ENCODE measurements at places on chromosomes 2 and 18.
A peak's percentile ranks its signal among the peaks of the same experiment; 100 is the strongest.

DNA sequence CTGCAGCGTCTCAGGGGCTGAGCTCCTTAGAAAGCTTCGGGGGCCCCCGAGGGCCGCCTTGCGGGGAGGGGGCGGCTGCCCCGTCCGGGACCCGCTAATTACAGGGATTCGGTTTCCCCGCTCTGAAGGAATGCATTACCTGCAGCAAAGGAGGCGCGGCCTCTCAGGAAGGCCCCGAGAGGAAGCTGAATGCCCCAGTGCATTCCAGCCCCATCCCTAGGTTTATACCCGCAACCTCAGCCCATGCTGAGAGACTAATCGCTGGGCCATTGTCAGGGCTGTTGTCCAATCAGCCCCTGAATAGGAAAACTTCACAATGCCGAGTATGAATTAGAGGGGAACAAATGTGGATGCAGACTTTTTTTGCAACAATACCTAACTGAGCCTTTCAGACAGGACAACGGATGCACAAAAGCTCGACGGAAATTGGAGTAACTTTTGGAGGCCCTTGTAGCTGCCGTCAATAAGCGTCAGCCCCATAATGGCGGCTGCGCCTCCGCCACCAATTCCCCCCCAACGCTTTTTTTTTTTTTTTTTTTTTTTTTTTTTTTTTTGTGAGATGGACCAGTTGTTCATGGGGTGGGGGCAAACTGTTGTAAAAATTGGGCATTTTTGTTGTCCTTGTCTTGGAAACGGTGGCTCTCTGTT lies 138.6 kb upstream of the SIX3 start:
- DNase-seq: no peak

GRCh38 chr2:159129269-159129668 lies 157.2 kb downstream of the WDSUB1 start:
- DNase-seq: no peak

GRCh38 chr2:46114996-46115395 lies 182.2 kb upstream of the EPAS1 start:
- DNase-seq: no peak

DNA sequence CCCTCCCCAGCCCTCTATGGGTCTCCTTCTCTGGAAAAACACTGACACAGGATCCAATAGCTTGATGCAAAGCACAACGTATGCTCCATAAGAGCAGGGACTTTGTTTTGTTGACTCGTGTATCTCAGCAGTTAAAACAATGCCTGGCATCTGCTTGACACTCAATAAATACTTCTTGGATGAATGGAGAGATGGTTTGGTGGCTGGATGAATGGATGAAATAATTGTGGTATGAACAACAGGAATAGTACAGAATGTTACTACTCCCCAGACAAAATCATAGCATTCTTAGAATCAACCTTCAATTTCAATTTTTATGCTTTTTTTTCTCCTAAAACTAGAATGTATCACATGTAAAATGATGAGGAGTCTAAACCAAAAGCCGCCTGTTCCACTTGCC lies 57.4 kb downstream of the KCNE4 start:
- no peak for DNase-seq

DNA sequence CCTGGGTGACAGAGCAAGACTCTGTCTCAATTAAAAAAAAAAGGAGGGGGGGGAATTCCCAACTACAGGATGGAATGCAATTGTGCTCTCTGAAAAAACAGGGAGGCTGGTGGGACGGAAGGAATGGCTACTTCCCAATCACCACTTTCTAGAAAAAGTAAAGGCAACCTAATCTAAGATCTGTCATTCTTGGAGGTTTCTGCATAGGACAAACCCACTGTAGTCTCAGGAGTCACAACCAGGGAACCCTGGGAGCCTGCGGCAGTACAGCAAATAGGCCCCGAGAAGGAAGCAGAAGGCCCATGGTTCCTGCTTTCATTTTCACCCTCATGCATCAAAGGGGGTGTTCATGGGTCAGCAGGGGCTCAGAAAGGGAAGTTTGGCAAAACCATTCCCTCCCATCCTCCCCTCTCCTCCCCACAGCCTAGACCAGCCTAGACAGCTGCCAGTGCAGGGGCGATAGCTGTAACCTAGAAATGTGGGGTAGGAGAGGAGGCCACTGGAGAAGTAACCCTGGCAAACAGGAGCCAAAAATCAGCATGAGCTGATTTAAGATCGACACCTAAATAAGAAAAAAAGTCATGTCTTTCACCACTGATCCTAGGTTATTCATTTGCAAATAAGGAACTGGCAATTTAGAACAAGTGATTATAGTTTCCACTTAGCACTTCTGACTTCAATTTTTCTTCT lies 48.0 kb downstream of the TRABD2A start:
- DNase-seq: peak; percentile 44

- peak; percentile 17 for DNase-seq
Observed at GRCh38 chr2:20675701-20676352, 8.9 kb downstream of the GDF7 start.

- no peak for DNase-seq
Observed at GRCh38 chr2:195531754-195532153, 125.3 kb upstream of the SLC39A10 start.

GRCh38 chr2:160551259-160551658 lies 57.7 kb upstream of the RBMS1 start:
- DNase-seq: no peak

- DNase-seq: no peak
Observed at GRCh38 chr2:45285771-45286390, 276.6 kb upstream of the SIX2 start.

- no peak for DNase-seq
Observed at GRCh38 chr2:85242321-85242720, 85.5 kb downstream of the TGOLN2 start.

GRCh38 chr2:14826518-14826917 lies 194.0 kb downstream of the LRATD1 start:
- no peak for DNase-seq

GRCh38 chr18:36828630-36829361 lies at the start of the genes KIAA1328 and TPGS2:
Gene KIAA1328, plus strand, starts transcription at chr18:36829127. Its CDS starts 12 bp downstream, at chr18:36829139.
Gene TPGS2, minus strand, starts transcription at chr18:36829002. Its CDS starts 235 bp downstream, at chr18:36828767.
- peak; percentile 90 for DNase-seq

GRCh38 chr2:121521359-121521758 lies 9.3 kb upstream of the RNU4ATAC start:
- no peak for DNase-seq

DNA sequence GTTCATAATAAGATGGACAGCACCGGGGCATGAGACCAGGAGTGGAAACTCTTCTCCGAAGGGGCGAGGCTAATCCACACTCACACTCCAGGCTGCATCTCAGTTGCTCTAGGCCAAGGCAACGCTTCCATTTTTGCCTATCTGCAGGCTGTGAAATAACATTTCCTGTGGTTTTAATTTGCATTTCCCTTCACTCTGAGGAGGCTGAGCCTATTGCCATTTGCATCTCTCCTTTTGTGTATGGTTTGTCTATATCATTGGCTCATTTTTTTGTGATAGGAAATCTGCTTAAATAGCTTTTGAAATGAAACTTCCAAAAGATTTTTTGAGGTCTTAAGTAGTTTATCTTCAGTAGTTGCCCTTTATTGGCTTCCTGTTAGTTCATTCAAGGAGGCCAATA lies 57.6 kb downstream of the TPGS2 start:
- DNase-seq: no peak

GRCh38 chr2:65153515-65153914 lies 23.6 kb upstream of the RAB1A start:
- no peak for DNase-seq

DNA sequence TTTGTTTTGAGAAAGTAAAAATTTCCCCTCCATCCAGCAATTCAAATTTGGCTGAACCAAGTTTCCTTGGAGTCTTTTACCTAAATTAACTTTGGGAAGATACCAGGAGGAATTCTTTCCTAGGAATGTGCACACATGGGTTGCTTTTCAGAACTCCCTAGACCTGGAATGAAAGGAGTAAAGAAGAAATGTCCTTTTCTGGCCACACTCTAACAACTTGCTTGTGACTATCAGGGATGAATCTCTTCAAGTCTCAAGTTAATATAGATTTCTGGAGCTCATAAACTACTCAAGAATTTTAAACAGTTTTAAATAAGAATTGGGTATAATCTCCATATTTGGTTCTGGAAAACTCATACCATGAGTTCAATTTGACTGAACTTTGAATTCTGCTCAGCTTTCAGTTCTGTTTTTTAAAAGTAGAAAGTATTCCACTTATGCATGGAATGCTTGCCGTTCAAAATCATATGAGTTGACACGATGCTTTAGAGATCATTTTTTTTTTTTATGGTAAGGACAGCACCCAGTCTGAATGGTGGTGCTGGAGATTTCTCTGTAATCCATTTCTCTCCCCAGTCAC lies 7.7 kb downstream of the RASGRP3 start:
- no peak for DNase-seq

GRCh38 chr2:135169900-135170753 lies 118.0 kb downstream of the RAB3GAP1 start:
- DNase-seq: no peak

- no peak for DNase-seq
Observed at GRCh38 chr18:41642756-41643155, 312.3 kb upstream of the PIK3C3 start.

DNA sequence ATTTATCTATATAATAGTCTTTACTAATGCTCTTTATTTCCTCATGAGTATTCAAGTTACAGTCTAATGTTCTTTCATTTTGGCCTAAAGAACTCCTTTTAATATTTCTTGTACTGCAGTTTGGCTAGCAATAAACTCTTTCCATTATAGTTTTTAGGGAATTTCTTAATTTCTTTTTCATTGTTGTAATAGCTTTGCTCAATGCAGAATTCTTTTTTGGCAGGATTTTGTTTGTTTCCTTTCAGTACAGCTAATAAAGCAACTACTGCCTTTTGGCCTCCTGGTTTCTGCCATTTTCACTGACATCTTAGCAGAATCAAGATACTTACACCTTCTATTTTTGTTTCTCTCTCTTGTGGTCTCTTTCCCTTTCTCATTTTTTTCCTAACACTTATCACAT lies 390.4 kb upstream of the RGPD4 start:
- DNase-seq: no peak

DNA sequence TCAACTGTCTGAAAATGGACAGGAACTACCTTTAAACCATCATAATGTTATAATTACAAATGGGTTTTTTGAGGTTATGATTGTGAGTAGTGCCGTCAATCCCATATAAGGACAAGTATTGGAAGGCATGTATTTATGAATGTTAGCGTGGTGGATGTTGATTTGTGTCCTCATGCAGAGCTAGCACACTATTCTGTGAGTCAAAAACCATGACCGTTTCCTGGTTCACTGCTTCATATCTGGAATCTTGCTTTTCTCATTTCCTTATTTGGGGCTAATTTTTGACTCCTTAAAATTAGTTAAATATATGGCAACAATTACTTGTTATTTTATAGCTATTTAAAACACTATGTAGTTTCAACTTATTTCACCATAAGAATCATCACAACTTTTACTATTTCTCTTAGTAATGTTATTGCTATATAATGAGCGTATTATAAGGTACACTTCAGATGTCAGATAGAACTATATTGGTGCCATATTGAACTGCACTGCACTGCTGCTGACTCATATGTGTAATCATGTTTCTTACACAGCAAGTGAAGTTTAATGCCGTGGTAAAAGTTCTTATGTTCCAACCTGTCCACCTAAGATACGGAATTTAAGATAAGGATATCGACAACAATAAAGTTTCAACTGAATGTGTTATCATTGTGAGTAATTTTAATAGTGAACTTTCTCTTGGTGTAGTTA lies 192.8 kb downstream of the PTGR3 start:
- DNase-seq: no peak

DNA sequence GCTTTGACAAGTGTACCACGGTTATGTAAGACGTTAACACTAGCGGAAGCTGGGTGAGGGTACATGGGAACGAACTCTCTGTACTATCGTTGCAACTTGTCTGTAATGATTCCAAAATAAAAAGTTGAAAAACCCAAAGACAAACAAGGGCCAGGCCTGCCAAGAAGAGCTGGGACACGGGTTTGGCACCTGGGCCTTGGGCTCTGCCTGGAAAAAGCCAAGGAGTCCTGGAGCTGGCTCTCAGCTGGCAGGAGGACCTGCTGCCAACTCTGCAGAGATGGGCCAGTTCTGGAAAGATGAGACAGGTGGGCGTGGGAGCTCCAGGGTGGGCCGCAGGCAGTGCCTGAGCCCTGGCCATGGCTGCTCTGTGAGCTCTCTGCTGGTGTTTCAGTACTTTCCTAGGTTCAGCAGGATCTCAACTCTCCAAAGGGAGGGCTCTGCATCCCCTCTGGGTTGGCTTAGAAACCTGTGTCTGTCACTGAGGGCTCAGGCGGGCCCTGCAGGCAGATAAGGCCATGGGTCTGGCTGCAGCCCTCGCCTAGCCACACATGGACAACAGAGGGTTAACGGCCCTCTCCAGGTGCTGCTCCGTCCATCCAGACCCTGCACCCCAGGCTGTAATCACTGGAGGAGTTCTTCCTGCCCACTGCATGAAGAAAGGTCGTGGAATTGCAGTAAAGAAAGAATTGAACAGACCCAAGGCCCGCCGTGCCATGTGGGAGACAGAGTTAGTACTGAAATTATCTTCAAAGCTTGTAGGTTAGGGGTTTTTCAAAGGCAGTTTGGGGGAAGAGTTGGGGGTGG lies 89.9 kb downstream of the RHOB start:
- DNase-seq: no peak

DNA sequence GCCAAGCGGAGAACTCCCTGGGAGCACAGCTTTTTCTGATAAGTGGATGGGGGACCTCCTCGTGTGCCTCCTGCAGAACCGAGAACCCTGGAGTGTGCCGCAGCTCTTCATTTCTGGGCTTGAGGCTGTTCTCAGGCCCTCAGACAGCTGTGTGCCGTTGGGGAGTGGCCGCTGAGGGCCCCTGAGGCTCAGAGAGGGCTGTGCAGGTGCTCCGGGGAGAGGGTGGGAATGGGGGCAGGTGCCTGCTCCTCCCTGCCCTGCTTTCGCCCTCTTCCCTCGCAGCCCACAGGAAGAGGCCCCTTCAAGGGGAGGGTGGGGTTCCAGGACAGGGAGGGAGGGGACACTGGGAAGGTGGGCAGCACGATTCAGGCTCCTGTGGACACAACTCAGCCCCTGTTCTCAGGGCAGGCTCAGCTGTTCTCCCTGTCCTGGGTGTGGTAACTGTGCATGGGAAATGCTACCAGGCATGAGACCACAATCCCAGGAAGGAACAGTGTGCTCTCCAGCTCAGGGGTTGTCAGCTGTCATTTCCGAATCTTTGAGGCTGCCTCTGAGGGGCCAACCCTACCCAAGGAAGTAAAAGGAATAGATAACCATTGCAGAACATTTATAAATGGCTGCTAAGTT lies 11.3 kb downstream of the LCT start:
- DNase-seq: no peak

DNA sequence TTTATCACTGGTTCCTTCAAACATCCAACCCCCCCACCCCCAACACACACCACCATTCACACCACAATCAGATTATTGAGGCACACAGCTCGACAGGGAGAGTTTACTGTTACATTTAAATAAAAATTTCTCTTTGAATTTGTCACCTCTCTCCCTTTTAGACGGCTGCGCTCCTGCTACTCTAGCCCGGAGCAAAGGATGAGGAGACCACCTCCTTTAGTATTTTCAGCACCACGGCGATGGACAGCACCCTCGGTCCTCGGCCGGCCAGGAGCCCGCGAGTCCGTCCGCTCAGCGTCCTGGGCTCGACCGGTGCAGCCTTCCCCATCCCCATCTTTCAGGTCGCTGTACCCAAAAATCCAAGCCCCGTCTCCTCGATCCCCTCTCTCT lies 892 bp downstream of the CELF4 start:
- DNase-seq: no peak

Measured in CD4-positive, alpha-beta T cell treated with Interleukin-1 beta for 1 hour (primary cell).